ENCODE measurements at places on chromosomes 11 and 22.

GRCh38 chr22:26565181-26565580 lies 24.8 kb downstream of the TPST2 start:
- DNase-seq, result no peak

DNA sequence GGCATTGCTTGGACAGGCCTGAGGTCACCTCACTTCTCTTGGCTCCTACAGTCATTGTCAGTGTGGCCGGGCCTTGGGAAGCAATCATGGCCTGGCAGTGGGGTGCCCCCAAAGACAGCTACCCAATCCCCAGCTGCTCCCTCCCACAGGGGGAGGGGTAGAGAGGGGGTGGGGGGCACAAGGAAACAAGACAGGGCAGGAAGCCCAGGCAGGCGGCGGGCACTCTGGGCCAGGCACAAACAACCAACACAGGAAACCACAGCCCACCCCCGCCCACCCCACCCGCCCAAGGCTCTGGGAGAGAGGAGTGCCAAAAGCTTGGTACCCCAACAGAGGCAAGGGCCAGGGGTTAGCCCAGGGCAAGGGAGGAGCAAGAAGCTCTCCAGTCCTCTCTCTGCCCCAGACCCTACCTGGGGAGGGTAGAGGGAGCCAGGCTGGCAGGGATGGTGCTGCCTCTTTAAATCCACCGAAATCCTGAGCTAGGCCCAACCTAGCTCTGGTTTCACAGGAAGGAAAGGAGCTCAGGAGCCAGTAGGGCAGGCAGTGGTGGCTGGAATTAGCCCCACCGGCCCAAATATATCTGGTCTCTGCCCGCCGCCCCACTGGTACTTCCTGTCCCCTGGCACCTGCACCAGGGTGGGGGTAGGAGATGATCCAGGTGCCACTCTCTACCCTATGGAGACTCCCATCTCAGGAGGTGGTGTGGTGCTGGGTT lies 12.2 kb downstream of the BCL9L start:
- no peak for DNase-seq

- no peak for DNase-seq
Measured at GRCh38 chr22:31137721-31138120, 2.6 kb downstream of the PLA2G3 start.

GRCh38 chr11:77122576-77123212 lies 5.4 kb upstream of the MYO7A start:
- DNase-seq, result no peak

- DNase-seq, result peak; percentile 41
Measured at GRCh38 chr11:133950874-133951326, 5.9 kb downstream of the IGSF9B start.

GRCh38 chr11:71995726-71996291 lies 2.9 kb upstream of the IL18BP start:
- no peak for DNase-seq

DNA sequence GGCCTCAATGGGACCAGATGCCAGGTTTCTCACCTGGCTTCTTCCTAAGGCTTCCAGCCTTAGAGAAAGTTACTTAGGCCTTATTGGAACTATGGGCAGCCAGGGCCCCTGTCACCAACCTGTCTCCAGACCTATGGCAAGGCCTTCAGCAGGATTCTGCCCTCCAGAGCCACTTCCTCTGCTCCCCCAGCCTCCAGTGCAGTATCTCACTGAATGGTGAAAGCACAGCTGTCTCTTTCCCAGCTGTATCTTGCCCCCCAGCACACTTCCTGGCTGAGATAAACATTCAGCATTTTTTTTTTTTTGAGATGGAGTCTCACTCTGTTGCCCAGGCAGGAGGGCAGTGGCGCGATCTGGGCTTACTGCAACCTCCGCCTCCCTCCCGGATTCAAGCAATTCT lies 1.5 kb downstream of the SLC2A11 start:
- DNase-seq, result no peak

DNA sequence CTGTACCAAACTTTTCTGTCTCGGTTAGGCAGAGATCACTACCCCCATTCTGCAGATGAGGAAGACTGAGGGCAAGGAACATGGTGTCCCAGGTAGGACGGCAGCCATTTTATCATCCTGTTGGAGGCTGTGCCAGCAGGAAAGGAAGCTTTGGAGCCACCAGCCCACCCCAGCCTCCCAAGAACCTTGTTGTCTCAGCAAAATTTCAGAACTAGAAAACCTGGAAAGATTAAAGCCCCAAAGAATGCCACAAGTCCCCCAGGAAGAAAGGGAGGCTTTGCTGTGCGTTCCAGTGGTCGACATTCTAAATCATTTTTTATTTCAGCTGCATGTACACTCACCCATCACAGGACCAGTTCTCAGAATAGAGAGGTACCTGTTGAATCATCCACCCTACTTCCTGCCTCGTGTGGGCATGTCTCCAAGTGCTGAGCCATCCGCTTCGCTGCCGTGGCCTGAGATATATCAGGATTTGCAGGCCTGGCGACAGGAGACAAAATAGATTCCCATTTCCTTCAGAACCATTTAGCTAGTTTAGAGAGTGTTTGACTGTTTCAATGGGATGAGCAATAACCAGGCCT lies 13.0 kb upstream of the EIF3D start:
- DNase-seq, result no peak

DNA sequence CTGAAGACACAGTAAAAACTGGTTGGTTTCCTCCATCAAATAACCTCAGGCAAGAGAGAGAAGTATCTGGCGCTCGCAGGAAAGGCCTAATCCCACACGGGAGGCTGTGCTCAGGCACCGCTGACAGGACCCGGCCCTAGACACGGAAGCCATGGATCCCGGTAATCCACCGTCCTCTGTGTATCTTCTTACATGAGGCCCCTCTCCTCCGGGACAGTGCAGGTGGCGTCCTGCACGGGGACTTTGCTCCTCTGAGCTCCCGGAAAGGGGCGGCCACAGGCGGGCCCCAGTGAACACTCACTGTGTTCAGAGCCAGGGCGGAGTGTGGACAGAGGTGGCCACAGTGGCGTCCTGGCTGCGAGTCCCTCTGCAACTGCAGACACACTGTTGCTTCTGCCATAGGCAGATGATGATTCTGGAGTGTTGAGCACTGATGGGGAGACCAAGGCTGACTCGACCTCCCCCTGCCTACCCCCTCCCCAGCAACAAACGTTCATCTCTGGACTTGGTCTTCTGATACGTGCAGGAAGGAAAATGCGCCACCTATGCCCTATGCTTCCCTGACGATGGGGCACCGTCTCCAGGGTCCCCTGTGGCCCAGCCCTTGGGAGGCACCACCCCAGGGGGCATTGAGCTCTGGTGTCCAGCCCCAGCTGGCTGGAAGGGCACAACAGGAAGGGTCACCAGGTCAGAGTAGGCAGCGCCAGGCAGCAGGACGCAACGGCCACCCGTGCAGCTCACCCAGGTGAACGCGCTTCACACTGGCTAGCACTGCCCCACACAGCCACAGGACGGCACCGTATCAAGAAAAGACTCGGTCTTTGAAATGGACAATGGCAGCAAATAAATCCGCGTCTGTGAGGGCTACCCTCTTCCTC lies 95.7 kb downstream of the TRMU start:
- no peak for DNase-seq

GRCh38 chr22:33073989-33074418 lies 15.8 kb upstream of the SYN3 start:
- no peak for DNase-seq

DNA sequence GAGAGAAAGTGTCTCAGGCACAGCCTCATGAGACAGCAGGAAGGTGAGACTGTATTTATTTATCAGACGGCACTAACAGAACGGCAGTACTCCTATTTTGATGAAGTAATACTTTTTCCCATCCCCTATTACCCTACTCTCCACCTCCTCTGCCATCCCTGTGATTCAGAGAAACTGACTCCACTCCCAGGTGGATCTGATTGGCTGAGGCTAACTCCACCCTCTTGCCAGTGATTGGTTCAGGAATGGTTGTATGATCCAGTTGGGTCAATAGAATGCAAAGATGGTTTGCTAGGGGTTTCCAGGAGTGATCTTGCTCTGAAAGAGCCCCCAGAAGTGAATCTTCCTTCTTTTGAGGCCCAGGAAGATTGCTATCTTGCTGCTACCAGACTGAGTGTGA lies 65.9 kb upstream of the RCN1 start:
- no peak for DNase-seq

- DNase-seq, result no peak
Measured at GRCh38 chr11:72703267-72704008, 29.2 kb upstream of the PDE2A start.
